Stimulated activated CD8-positive, alpha-beta memory T cell treated with anti-CD3 and anti-CD28 coated beads, Interleukin-4, amount 100 ng/mL, for 4 hours (primary cell): ENCODE measurements at places on chromosomes 3 and 15.

DNA sequence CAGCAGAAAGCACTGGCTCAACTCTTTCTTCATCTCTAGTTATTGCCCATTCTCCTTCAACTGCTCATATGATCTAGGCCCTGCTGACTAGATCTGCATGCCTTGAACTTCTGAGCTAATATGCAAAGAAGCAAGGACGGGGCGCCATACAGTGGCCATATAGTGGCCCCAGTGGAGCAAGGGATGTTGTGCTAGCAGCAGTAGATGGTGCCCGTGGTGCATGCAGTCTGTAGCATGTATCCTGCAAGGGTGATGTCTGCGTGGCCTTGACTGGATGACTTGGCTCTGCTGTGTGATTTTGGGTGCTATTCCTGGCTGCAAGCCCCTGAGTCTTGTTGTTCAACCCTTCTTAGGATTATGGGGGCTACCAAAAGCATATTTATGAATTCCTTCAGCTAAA is 12.2 kb upstream of the NMD3 start:
- no peak for DNase-seq

DNA sequence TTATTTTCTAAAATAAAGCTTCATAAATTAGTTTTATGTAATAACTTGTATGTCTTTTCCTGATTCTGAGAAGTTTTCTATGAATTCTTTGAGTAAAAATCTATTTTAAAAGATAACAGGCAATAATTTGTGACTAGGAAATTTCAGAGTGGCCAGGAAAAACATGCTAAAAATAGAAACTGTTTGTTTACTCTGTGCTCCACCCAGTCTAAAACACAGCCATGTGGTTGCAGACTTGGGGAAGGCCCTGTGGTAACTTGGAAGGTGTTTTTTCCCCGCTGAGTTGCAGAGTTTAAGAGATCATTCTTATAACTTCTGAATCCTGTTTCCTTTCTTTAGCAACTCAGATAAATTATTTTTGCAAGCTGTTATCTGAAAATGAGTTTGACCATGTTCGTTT is 21.9 kb downstream of the PLCL2 start:
- DNase-seq = no peak

DNA sequence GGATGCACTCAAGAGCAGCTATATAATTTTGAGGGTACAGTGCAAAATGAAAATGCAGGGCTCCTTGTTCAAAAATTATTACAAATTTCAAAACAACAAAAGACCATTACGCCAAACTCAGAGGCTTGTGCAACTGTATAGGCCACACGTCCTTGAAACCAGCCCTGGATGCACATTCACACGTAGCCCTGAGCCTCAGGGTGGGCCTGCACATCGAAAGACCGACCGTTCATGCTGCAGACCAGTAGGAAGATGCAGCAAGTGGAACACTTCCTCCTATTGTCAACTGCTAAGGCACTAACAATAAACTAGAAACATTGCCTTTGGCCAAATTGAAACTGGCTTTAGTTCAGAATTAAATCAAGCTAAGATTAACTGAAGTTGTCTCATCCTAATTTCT is 174.7 kb downstream of the SHOX2 start:
- no peak for DNase-seq

DNA sequence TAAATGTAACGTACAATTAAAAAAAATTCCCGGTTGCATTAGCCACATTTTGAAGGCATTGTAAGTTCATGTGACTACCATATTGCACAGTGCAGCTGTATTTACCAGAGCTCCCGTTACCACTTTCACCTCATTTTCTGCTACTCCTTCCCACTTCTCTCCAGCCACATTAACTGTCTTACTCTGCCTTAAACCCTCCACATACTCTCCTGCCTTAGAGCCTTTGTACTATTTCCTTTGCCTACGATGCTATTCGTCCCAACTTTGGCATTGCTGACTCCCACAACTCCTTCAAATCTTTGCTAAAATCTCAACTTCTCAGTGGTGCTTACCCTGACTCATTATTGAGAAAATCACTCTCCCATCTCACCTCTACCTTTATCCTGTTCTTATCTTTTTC is 115.2 kb downstream of the CADM2 start:
- no peak for DNase-seq

DNA sequence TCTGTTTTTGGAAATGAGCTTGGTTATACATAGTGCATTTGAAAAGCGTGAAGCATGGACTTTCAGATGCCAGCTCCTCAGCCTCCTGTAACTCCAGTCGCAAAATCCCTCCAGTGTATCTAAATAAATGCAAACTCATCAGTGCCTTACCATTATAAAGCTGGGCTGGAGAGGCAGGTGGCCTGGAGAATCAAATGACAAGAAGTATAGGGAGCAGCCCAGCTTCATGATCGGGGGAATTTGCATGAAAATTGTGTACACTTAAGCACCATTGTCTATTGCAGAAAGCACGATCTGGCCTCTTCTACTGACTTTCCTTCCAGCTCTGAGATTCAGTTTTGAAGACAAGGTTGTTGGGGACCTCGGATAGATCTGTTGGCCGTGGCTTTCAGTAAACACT is 71.7 kb downstream of the IGF1R start:
- DNase-seq = no peak

- no peak for DNase-seq
Measured at GRCh38 chr3:28612232-28612631, 263.6 kb upstream of the AZI2 start.

DNA sequence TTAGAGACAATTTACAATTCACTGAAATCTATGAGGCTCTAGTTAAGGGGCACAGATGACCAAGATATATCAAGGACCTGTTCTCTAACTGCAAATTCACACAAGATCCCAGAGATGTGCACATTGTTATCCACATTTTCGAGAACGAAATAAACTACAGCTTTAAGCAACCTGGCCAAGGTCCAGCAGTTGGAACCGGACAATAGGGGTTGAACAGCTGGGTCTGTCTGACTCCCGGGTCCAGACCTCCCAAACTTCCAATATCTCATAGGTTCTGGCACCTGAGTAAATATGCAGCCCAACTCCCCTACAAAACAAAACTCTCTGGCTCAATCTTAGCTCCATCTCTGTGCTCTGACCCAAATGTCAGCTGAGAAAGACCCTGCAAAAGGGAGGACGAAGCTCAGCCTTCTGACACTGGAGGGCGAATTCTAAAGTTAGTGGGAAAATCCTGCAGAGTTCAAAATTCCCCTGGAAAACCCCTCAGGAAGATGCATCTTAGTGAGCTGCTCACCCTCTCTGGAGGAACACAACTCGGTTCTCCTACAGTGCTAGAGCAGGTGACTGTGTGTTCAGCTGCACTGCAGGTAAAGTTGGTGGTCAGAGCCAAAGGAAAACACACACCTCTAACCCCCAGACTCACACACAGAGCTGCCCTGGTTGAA is 14.2 kb upstream of the SPATA12 start:
- DNase-seq = no peak

GRCh38 chr3:16866571-16866970 is 18.2 kb upstream of the PLCL2 start:
- no peak for DNase-seq

DNA sequence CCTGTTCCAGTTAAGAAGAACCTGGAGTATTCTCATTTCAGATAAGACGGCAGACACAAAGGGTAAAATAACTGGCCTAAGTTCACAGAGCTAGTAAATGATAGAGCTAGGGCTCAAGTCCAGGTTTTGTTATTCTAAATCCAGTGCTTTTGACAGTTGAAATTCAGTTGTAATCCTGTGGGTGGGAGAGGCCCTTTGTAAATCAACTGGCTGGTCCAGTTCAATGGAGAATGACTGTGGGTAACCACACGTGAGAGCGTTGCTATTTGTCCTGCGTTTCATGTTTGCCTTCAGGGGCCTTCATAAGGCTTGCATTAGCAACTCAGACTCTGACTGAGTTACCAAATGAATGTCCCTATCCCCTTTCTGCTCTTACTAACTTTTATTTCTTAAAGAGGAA is 24.2 kb upstream of the CD96 start:
- DNase-seq = no peak

DNA sequence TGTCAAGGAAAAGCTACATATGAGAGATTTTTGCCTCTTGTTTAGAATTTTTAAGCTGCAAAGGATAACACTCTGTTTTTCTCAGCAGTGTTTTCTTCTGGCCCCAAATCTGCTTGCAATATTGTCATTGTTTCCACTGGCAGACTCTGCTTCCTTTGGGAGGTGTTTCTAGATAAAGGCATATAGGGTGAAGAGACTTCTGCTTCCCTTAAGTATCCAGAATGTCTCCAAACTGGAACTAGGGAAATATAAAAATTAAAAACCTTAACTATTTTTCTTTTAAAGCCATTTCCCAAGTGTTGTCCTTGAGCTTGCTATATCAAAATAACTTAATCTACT is 225.8 kb downstream of the CGGBP1 start:
- DNase-seq = no peak

DNA sequence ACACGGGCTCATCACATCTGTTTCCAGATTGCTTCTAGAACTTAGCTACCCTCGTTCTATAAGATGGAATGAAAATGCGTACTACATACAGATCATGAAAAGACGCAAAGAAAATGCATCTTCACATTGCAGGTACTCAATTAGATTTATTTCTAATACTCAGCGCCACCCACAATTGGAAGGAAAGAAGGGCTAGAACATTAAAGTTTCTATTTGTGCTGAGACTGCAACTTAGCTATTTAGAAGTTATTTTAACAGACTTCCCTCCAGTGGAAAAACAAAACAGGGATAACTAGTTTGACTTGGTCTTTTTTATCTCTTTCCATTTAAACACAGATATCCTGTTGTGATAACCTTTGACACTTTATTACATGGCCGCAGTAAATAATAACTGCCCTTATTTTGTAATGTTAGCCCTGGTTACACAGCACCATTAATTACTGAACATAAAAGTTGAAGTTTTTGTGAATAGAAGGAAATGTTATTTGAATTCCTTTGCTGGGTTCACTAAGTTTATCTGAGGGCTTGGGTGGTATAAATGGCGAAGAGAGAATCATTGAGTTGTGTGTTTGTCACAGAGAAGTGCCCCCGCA is 86.9 kb upstream of the SLC25A26 start:
- no peak for DNase-seq

GRCh38 chr3:177483182-177483967 is 286.1 kb upstream of the TBL1XR1 start:
- no peak for DNase-seq

GRCh38 chr3:187920030-187920429 is 174.8 kb upstream of the BCL6 start:
- DNase-seq = no peak

DNA sequence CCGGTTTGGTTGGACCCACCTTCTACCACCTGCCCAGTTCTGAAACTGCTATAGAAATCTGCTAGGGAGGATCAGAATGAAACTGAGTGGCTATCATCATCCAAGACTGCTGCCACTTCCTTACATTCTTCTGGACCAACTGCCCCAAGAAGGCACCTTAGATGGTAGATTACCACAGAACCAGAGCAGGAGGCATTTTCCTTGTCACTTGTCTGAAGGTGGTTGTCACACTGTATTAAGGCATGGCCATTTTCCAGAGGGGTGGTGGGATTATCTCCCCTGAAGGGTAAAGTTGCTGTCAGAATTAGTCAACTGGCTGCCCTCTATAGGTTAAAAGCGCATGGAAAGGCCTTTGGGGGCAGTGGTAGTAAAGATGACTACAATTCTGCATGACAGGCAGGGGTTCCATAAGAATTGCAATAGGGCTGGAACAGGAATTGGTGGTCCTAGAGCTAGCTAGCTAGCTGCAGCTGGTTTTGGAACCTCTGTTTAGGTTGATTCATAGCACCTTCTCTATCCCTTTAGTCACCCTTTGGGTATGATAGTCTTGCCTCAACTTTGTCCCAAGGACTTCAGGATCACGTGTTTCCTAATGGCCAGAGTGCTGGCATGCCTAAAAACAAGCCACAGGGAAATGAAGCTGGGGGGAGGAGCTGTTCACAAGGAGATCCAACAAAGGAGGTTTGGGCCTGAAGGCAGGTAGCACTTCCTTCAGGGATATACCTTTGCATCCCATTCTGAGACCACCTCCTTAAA is 4.8 kb upstream of the CSPG5 start:
- DNase-seq = no peak

- DNase-seq = no peak
Measured at GRCh38 chr15:38701149-38701548, 136.5 kb upstream of the RASGRP1 start.

DNA sequence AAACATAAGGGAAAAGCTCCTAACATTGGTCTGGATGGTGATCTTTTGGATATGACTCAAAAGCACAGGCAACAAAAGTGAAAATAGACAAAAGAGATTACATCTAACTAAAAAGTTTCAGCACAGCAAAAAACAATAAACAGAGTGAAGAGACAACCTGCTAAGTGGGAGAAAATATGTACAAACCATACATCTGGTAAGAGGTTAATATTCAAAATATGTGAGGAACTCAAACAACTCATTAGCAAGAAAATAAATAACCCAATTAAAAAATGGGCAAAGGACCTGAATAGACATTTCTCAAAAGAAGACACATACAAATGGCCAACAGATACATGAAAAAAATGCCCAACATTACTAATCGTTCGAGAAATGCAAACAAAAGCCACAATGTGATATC is 19.0 kb upstream of the NR1I2 start:
- no peak for DNase-seq

DNA sequence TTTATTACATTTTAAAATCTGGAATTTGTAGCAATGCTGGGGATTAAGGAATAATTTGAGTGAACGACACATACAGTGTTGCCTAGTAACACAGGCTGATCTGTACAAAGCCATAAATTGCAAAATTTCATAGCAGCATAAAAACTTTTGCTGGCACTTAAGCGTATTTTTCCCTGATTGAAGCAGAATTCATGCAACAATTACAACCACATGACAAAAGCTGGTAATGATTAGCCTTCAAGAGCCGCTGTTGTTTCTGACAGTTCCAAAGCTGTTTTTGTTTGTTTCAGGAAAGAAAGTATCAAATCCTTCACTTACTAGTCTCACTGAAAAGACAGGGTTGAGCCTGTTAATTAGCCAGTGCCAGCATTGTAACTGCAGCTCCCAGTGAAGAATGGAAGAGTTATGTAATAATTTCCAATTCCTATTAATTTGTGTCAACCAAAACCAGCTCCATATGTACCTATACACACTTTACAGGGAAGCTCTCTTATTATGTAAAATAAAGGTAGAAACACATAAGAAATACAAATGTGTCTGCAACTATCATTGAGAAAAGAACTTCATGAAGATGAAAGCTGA is 60.7 kb downstream of the AGTR1 start:
- DNase-seq = no peak

GRCh38 chr3:105791131-105791530 is 77.7 kb downstream of the CBLB start:
- no peak for DNase-seq
